ENCODE measurements at places on chromosomes 12 and 14.

GRCh38 chr12:124592050-124592449 lies 24.6 kb upstream of the NCOR2 start:
- DNase-seq = no peak

GRCh38 chr14:89724628-89724960 lies 229.9 kb downstream of the EFCAB11 start:
- DNase-seq = no peak

DNA sequence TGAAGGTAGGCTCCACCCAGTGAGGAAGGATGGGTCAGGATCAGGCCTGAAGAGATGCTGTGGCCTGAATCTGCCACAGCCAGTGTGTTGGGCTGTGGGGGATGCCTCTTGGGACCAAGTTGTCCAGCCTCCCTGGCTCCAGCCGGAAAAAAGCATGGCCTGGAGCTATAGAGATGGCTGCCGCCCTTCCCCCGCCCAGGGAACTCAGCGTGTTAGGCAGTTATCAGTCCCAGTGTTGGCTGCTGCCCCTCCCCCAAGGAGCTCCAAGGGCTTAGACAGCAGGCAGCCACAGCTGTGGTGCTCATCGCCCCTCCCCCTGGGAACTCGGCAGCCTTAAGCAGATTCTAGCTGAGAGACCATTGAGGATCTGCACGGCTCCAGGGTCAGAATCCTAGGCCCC lies 158.0 kb downstream of the CAPZA3 start:
- no peak for DNase-seq

DNA sequence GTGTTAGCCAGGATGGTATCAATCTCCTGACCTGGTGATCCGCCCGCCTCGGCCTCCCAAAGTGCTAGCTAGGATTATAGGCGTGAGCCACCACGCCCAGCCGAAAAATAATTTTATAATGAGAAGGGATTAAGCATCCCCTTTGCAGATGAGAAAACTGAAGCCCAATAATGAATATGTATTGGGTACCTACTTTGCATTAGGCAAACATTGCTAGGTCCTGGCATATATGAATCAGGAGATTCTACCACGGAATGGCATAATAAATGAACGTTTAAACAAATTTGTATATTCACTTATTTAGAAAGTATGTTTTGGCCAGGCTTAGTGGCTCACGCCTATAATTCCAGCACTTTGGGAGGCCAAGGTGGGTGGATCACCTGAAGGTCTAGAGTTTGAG lies 32.4 kb downstream of the TULP3 start:
- no peak for DNase-seq

DNA sequence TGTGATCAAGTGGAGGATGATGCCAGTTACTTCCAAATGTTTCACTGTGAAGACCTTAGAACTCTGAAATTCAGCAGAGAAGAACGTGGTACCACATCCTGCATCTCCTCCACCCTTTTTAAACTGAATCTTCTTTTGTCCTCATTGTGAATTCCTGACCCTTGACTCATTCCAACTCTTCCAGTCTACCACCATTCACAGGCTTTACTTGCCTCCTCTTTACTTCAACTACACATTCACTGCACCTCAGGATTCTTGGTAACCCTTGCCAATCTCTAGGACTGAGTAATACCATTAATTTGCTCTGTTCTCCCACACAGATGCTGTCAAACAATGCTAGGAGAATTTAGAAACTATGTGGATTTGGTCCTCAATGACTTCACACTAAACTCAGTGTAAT lies 37.3 kb downstream of the PPP1R12A start:
- no peak for DNase-seq

GRCh38 chr12:28130625-28131598 lies 59.3 kb upstream of the CCDC91 start:
- no peak for DNase-seq

- DNase-seq = no peak
Observed at GRCh38 chr14:106395456-106396050, 869.2 kb downstream of the TMEM121 start.

GRCh38 chr12:66058554-66058953 lies 72.0 kb downstream of the LLPH start:
- no peak for DNase-seq

DNA sequence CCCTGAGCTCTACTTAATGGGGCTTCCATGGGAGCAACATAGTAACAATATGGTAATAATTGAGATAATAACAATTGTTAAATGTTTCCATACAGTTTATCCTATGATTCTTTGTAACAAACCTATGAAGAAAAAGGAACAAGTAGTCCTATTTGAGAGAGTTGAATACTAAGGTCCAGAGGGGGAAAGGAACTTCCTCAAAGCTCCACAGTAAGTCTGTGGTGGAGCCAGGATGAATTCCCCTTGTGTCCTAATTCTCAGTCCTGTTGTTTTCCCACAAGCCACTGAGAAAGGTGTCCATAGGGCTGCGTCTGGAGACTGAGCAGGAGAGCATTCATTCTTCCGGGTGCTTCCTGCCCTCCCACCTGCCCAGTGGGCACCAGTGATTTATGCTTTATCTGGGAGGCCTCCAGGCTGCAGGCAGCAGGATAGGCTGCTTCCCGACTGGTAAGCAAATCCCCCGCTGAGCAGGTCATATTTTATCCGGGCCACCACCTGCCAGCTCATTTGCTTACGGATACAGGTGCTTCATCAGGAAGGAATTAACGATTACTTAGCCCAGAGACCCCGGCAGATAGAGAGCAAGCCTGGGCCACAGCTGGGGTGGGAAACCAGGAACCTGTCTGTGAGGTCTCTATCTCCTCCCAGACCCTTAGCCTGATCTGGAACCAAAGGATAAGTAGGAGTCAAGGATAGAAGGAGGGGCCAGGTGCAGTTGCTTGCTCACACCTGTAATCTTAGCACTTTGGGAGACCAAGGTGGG lies 33.9 kb upstream of the FAM222A start:
- DNase-seq = no peak

DNA sequence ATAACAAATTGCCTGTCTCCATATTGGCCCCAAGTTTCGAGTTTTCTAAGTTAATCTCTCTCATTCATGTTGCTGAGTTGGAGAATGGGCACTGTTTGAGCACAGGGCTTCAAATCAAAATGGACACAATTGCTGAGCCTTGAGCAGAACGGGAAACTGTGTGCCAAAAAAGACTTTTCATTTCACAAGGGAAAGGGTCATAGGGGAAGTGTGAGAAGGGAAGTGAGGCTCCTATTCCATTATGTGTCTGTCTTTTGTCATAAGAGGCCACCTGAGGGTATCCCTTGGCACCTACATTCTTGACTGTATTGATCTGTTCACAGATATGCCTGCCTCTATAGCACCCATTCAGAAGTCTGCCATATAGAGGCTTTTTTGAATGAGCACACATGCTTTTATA lies 59.1 kb downstream of the TTLL5 start:
- DNase-seq = no peak

DNA sequence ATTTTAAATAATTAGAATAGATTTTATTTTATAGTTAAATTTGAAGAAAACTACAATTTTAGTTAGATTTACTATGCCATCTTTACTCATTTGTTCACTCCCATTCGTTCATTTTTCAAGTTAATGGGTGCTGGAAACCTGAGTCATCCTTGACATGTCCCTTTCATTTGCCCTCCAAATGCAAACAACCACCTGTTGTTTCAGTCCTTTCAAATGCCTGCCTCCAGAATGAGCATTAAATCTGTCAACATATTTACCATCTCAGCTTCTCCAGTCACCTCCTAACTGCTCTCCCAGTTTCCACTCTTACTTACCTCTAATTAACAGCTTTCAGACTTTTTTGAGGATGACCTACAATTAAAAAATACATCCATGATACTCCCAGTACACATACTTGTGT lies 375.5 kb downstream of the RAD51B start:
- DNase-seq = no peak

Measured in stimulated activated CD4-positive, alpha-beta T cell treated with anti-CD3 and anti-CD28 coated beads, Interleukin-2, amount 100 ng/mL, for 48 hours (primary cell).